CD4-positive, alpha-beta T cell (primary cell): ENCODE measurements at places on chromosomes 7 and 10. TPM values are rescaled to one million over a fixed set of nuclear protein-coding genes. Genes with fewer than 3 reads are reported as not detected.

- no peak for DNase-seq
Measured at GRCh38 chr7:137958470-137959431, 43.1 kb downstream of the CREB3L2 start.

- DNase-seq = no peak
Measured at GRCh38 chr7:57868771-57869483, 418.9 kb downstream of the ZNF716 start.

- no peak for DNase-seq
Measured at GRCh38 chr10:22553452-22553995, 160.9 kb downstream of the PIP4K2A start.

DNA sequence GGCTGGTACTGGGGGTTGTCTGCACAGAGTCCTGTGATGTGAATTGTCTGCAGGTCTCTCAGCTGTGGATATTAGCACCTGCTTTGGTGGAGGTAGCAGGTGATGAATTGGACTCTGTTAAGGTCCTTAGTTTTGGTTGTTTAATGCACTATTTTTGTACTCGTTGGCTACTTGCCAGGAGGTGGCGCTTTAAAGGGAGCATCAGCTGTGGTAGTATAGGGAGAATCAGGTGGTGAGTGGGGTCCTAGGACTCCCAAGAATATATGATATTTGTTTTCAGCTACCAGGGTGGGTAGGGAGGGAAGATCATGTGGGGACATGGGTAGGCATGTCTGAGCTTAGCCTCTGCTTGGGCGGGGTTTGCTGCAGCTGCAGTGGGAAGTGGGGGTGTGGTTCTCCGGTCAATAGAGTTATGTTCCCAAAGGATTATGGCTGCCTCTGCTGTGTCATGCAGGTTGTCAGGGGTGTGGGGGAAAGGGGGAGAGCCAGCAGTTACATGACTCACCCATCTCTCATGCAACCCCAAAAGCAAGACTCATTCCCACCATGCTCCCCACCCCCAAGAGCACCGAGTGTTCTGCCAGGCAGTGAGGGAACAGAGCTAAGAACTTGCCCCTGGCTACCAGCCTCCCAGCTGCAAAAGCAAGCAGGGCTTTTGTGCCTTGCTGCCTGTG lies 53.7 kb upstream of the ZNF273 start:
- no peak for DNase-seq

HOXA9 gene
- total RNA-seq = not detected

MICU1 gene
- total RNA-seq = 9.4 TPM

- DNase-seq = no peak
Measured at GRCh38 chr10:68172324-68172723, 59.6 kb downstream of the ATOH7 start.
